Tracheal epithelial cell (primary cell): ENCODE measurements at places on chromosomes 5 and 9. TPM values are rescaled to one million over a fixed set of nuclear protein-coding genes. Genes with fewer than 3 reads are reported as not detected.

The OR13C9 gene
- not detected in 2 replicates for total RNA-seq

The TRIM23 gene
- total RNA-seq = 18.3 and 18.8 TPM in 2 replicates

The ICE1 gene
- 18.1 and 22.2 TPM in 2 replicates for total RNA-seq

The PFN3 gene
- not detected in 2 replicates for total RNA-seq

The SGCD gene
- 0.43 and 0.96 TPM in 2 replicates for total RNA-seq

The SARDH gene
- 0.85 and 0.96 TPM in 2 replicates for total RNA-seq

The TLX3 gene
- total RNA-seq = 0.24 TPM in 1 of 2 replicates, not detected in the other

The LPCAT1 gene
- total RNA-seq = 27.5 and 35.2 TPM in 2 replicates

The SIT1 gene
- not detected in 2 replicates for total RNA-seq

The DAB2IP gene
- 19.8 and 21.7 TPM in 2 replicates for total RNA-seq

The SHISAL2B gene
- not detected in 2 replicates for total RNA-seq

The TOR1A gene
- 23.9 and 36.4 TPM in 2 replicates for total RNA-seq

The PIP5K1B gene
- total RNA-seq = 2.6 TPM in 1 of 2 replicates, not detected in the other

The HAPLN1 gene
- under 0.01 TPM in 1 of 2 replicates, not detected in the other for total RNA-seq

The ZNF608 gene
- total RNA-seq = 6.2 and 13.3 TPM in 2 replicates

The CARTPT gene
- not detected in 2 replicates for total RNA-seq

The FEM1C gene
- 10.2 and 14.5 TPM in 2 replicates for total RNA-seq

The SLC46A2 gene
- total RNA-seq = not detected in 2 replicates

The CCDC152 gene
- 0.21 TPM in 1 of 2 replicates, not detected in the other for total RNA-seq

The NKD2 gene
- 0.24 TPM in 1 of 2 replicates, not detected in the other for total RNA-seq

The COL27A1 gene
- 1.9 and 5.5 TPM in 2 replicates for total RNA-seq

The PCDHAC1 gene
- 0.48 and 0.85 TPM in 2 replicates for total RNA-seq

The LCN12 gene
- 1.2 TPM in 1 of 2 replicates, not detected in the other for total RNA-seq

The OTULINL gene
- 0.64 and 1.2 TPM in 2 replicates for total RNA-seq

The PRSS3 gene
- 14.2 and 48.0 TPM in 2 replicates for total RNA-seq

The PCDHB5 gene
- 0.24 and 0.64 TPM in 2 replicates for total RNA-seq

The ISL1 gene
- 0.96 and 1.9 TPM in 2 replicates for total RNA-seq

The PAEP gene
- not detected in 2 replicates for total RNA-seq

The ABL1 gene
- 20.7 and 24.8 TPM in 2 replicates for total RNA-seq

The RCL1 gene
- 17.8 and 24.9 TPM in 2 replicates for total RNA-seq

The TRIP13 gene
- total RNA-seq = 1.9 and 7.5 TPM in 2 replicates

The PDE8B gene
- not detected in 2 replicates for total RNA-seq

The ANGPTL2 gene
- under 0.01 TPM in 1 of 2 replicates, not detected in the other for total RNA-seq

The RNF183 gene
- under 0.01 and 1.9 TPM in 2 replicates for total RNA-seq

The SLC6A3 gene
- not detected in 2 replicates for total RNA-seq

The FAXDC2 gene
- total RNA-seq = 1.7 and 2.1 TPM in 2 replicates

The TRIM32 gene
- 13.2 and 16.4 TPM in 2 replicates for total RNA-seq

The IFNA4 gene
- total RNA-seq = not detected in 2 replicates

The ACOT12 gene
- not detected in 2 replicates for total RNA-seq

The NTRK2 gene
- total RNA-seq = under 0.01 TPM in 1 of 2 replicates, not detected in the other

The ADGRD2 gene
- total RNA-seq = 0.21 TPM in 1 of 2 replicates, not detected in the other

The GPR150 gene
- 0.24 and 1.1 TPM in 2 replicates for total RNA-seq

The ANKRD33B gene
- total RNA-seq = 0.43 and 2.4 TPM in 2 replicates

The PCDHGB5 gene
- 2.6 and 4.6 TPM in 2 replicates for total RNA-seq

The HOMER1 gene
- total RNA-seq = 21.9 and 22.6 TPM in 2 replicates

The FAM151B gene
- total RNA-seq = 0.43 and 0.48 TPM in 2 replicates
